ENCODE measurements at places on chromosomes 4 and X.

GRCh38 chrX:110004215-110004614 is 1.3 kb downstream of the TMEM164 start:
- peak; percentile 35 for DNase-seq

DNA sequence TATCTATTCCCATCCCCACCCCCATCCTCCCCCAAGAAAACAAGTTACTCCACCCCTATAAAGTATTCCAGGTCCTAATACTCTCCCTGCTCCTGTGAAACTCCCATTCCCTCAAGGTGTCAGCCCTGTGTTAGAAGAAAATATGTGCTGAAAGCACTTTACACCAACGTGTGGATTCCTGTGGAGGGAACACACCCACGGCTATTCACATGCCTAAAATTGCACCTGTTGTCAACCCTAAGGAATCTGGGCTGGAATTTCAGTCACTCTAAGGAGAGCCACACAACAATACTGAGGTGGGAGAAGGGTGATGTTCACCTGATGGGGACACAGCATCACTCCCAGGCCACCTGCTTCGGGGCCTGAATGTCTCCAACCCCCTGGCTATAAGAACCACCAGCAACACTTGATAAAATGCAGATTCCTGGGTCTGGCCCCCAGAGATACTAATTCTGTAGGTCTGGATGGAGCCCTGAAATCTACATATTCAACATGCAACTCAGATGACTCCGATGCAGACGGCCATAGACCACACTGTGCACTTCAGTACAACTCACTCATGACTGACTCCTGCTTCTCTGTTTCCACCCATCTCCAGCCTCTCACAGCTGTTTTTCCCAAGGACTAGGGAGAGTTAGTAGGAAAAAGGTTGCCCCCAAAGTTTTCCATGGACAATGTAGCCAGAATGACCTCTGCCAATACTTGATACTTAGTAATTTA is 15.8 kb downstream of the SCD5 start:
- no peak for DNase-seq

DNA sequence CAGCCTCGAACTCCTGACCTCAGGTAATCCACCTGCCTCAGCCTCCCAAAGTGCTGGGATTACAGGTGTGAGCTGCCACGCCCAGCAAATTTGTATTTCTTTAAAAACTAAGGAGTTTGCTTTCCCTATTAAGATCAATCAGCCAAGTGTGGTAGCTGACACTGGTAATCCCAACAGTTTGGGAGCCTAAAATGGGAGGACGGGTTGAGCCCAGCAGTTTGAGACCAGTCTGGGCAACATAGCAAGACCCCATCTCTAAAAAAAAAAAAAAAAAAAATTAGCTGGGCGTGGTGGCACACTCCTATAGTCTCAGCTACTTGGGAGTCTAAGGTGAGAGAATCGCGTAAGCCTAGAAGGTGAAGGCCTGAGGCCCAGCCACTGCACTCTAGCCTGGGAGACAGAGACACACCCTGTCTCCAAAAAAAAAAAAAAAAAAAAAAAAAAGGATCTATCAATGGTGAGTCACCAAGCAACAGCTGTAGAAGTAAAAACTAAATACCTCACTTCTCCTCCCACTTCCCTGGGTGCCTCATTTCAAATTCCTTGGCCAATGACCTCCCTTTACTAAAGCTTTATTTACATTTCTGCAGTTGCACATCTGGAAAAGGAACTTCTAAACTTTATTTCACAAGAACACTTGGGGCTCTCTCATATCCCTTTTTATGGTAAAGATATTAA is 54.5 kb downstream of the LDB2 start:
- DNase-seq = no peak

GRCh38 chr4:71429962-71430361 is 91.1 kb downstream of the SLC4A4 start:
- no peak for DNase-seq

DNA sequence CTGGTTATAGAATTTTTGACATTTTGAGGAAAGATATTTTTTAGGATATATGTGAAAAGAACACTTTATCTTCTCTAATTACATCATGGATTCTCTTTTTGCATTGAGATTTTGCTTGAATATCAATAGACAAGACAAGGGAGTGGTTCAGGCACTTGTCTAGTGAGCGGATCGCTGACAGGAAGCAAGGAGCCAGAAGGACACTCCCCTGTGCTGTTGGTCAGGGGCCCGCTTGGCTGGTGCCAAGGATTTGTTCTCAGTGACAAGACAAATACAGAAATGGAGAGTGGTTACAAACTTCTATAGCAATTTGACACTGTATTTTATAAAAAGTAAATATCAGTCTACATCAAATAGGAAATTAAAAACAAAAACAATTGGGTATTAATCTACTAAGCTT is 60.0 kb downstream of the SLC9B1 start:
- DNase-seq = no peak

DNA sequence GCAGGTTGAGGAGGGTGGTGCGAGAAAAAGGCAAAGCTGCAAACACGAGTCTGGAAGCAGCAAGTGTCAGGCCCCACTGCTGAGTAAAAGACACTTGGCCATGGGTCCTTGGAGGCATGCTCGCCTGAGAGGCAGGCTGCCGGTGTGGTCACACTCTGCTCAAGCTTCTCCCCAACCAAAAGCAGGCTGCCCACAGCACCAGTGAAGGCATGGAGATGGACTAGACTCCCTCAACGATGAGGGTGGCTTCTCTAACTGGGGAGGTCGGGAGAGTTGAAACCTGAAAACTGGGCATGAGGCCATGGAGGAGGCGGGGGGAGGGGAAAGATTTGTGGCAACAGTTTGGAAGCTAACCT is 86.5 kb downstream of the ATG4A start:
- no peak for DNase-seq

DNA sequence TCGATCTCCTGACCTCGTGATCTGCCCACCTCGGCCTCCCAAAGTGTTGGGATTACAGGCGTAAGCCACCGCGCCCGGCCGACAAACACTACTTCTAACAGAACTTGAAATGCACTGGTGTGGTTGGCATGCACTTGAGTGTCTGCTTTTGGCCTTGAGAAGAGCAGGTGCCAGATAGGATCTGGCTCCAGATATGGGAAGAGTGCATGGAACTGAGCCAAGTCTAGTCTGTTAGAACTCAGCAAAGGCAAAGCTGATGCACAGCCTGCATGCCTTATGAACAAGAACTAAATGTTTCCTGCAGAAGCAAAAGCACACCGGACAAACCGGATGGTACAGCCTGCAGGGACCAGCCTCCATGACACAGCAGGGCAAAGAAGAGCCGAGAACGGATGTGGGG is 35.1 kb upstream of the TBL1X start:
- DNase-seq = no peak

DNA sequence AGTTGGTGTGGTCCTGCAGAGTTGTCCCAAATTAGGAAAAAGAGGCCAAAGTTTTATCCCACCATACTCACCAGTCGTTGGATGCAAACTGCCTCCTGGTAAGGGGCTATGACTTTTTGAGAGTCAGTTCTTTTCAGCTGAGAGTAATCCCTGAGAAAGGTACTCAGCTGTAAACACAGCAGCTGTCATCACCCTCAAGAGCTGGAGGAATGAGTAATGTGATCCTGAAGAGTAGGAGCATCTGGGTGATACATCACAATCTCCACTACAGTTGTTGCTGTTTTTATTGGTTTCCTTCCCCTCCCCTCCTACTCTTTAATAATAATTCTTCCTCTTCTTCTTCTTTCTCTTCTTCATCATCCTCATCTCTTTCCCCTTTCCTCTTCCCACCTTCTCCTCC is 5.7 kb downstream of the MAGEE1 start:
- DNase-seq = no peak

DNA sequence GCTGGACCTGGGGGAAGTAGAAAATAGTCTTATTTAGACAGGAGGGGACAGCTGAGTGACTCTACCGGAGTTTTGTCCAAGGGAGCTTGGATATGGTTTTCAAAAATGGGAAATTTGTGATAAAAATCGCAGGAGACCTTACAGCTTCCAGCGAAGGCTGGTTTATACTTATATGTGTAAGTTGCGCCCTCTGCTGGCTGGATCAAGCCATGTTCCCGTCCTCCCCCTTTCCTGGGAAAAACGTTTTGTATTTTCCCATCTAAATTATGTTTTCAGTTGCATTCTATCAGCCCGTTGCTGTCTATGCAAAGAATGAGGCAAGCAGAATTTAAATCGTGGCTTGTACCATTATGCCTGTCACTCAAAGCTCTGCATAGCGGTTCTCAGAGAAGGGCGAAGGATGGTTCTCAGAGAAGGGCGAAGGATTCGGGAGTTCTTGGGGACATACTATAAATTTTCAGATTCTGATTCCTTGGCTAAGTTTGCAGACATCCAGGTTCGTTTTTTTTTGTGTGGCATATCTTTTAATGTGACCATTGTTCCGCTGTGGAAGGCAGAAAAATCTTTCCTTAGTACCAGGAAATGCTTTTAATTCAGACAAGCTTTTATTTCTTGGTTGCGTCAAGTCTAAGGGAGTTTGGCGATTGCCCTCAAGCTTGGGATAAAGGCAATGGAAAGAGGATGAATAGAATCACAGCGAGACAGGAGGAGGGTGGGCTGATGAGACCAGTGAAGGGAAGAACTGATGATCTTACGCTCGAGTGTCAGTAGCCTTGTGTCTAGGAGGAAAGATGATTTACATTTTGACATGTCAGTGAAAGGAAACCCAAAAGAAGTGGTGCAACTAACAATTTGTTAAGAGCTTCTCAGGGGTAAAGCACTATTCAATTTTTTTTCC is 128.5 kb upstream of the ARX start:
- DNase-seq = peak; percentile 78

DNA sequence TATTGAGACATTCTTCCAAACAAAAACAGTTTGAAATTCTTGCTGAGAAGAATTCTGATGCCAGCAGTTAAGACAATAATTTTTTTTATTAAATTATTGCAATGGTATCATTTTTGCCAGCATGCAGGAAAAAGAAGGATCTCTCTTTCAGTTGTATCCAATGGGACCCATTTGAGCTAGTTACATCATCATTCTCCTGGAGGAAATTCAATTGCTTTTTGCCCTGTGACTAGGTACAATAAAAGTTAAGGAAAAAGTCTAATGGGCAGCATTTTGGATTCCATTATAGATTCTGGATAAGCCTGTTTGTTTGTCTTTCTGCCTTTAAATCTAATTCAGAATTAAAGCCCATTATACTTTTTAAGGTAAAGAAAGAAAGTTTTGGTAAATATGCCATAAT is 10.5 kb upstream of the FRYL start:
- no peak for DNase-seq

GRCh38 chr4:7956270-7956808 is 16.7 kb upstream of the AFAP1 start:
- DNase-seq = no peak

DNA sequence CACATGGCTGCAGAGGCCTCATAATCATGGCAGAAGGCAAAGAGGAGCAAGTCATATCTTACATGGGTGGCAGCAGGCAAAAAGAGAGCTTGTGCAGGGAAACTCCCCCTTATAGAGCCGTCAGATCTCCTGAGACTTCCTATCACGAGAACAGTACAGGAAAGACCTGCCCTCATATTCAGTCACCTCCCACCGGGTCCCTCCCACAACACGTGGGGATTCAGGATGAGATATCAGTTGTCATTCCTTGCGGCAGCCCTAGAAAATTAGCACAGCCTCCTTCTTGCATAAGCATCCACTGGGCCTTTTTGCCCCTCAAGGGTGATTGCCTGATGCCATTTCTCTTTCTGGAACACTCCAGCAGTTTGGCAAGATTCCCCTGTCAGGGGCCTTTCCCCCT is 61.7 kb upstream of the STX18 start:
- no peak for DNase-seq

DNA sequence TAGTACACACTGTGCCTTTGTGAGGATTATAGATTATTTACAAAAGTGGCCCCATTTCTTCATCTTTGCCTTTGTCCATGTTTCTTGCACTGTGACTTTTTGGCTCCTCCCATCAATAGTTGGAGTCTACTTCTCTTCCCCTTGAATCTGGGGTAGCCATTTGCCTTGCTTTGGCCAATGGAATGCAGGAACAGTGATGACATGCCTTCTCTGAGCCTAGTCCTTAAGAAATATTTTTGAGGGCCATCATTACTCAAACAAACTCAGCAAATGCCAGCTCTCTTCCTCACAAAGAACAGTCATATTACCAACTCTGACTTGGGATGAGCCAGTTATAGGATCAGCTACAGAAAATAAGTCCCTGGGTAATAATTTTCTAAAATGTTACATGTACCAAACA is 189.6 kb downstream of the FRMPD4 start:
- no peak for DNase-seq

GRCh38 chr4:48175806-48176205 is 41.8 kb upstream of the TXK start:
- no peak for DNase-seq
